ENCODE measurements at places on chromosomes 11 and 22.

GRCh38 chr11:63682066-63683021 lies 1.0 kb downstream of the RTN3 start:
- no peak for DNase-seq

DNA sequence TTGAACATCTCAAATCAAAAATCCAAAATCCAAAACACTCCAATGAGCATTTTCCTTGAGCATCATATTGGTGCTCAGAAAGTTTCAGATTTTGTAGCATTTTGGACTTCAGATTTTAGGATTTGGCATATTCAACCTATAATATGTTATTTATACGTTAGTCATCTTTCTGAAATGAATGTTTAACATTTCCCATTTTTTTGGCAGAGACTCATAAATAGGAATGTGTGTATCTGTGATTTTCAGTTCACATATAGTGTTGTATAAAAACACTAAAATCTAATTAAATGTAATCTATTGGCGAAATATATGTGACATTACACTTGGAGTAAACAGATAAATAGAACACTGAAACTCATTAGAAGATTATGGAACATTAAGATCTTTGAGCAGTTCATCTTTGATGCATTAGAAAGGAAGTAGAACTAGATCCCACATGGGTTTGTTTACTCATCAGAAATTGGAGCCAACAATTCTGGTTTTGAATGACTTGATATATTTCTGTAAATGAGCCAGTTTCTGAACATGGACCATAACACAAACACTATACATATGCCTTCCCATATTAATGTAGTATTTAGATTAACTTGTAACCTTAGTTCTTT lies 153.1 kb downstream of the UVRAG start:
- DNase-seq, result no peak

- no peak for DNase-seq
Observed at GRCh38 chr11:66414120-66414934, 6.5 kb upstream of the NPAS4 start.

DNA sequence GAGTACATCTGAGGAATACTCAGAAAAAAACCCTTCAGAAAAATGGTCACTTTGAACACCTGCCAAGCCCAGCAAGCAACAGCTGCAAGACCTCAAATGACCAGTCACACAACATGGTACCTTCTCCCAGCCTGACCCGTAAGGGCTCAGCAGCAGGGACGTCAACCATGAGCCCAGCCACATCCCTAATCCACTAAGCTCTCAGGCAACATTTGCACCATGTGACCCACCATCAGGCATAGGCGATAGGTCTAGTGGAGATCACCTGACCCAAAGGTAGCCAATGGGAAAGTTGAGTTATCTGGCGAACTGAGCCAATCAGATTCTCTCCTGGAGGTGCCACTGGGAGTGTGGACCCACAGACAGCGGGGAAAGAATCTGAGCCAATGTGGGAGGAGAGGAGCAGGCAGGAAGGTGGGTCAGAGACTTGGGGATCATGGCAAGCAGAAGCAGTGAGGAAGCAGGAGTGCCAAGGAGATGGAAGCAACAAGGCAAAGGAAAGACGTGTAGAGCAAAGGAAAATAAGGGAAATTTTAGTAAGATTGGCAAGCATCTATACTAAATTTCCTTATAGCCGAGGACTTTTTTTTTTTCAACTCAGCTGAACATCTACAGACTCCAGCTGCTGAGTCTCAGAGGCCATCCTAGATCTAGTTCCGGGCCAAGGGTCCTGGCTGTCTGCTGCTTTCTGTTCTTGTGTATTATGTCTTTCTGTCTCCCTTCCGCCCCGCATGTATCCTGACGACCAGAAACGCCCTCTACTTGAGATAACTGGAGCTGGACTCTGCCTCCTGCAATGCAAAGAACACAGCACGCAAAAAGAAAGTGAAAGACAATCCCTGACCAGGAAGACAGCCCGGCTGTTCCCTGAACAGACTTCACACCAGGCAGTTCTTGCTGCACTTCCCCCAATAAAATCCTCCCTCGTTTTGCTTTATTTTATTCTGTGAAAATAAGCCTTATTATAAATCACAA lies 11.0 kb upstream of the PLAAT2 start:
- DNase-seq, result no peak

- DNase-seq, result no peak
Observed at GRCh38 chr22:37079158-37079557, 27.6 kb downstream of the KCTD17 start.
